ENCODE measurements at places on chromosomes 12 and 14.

DNA sequence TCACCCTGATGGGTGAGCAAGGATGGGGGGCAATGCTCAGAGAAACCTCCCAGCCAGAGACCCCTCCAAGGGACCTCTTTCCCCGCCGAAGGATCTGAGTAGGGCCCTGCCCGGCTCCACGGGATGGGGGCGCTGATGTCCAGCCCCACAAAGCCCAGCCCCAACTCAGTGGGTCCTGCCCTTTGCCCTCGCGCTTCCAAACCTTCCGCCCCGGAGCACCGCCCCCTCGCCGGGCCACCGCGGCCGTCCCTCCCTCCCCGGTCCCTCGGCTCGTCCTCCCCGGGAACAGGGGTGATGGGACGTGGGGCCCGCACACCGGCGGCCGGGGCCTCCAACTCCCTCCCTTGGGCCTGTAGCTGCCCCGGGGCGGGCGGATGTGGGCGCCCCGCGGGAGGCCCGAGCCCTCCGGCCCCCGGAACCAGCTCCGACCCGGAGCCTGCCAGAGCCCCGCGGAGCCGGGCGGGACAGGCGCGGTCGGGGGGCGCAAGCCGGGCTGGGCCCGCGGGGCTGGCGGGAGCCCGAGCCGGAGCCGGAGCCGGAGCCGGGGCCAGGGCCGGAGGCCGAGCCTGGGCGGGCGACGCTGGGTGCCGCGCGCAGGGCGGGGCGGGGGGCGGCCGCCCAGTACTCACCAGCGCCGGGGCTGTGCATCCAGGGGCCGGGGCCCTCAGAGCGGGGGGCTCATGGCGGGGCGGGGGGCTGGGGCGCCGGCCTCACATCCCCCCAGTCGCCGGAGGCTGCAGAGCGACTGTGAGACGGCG, 386 bp downstream of the HDAC7 start:
- DNase-seq = no peak
- H3K36me3 ChIP-seq = no peaks in the 10 kb centered on the region
- peaks cover 64% of the 10 kb centered on the region for H3K4me1 ChIP-seq
- peak overlapping the region; percentile 69 for H3K4me3 ChIP-seq
- peak overlapping the region; percentile 90 for H3K27ac ChIP-seq

- no peaks in the 10 kb centered on the region for H3K4me1 ChIP-seq
- DNase-seq = no peak
- no peaks in the 10 kb centered on the region for H3K27me3 ChIP-seq
- no peak overlapping the region for H3K4me3 ChIP-seq
- H3K27ac ChIP-seq = no peak overlapping the region
Observed at GRCh38 chr14:71525663-71526221, 406.5 kb upstream of the RGS6 start.

GRCh38 chr12:119528241-119528640, 65.3 kb upstream of the TMEM233 start:
- no peak overlapping the region for H3K27ac ChIP-seq
- H3K27me3 ChIP-seq = no peaks in the 10 kb centered on the region
- no peaks in the 10 kb centered on the region for H3K4me1 ChIP-seq

DNA sequence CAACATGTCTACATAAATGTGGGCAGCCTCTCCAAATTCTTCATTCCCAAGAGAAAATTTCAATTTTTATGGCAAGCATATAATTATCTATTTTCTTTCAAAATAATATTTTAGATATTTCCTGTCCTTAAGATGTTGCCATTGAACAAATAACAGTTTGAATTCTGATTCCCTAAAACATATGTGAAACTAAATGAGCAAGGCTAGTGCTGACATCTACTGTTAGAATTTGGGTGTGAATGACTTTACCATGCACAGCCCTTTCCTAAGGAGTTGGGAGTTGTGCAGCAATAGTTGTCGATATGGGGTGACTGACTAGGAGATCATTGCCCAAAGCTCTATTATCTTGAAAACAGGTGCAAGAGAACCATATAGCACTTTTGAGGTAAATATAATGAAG, 108.2 kb upstream of the SLC38A4 start:
- no peak for DNase-seq
- H3K27ac ChIP-seq = no peak overlapping the region
- no peaks in the 10 kb centered on the region for H3K27me3 ChIP-seq
- no peak overlapping the region for H3K4me3 ChIP-seq
- H3K36me3 ChIP-seq = no peaks in the 10 kb centered on the region

DNA sequence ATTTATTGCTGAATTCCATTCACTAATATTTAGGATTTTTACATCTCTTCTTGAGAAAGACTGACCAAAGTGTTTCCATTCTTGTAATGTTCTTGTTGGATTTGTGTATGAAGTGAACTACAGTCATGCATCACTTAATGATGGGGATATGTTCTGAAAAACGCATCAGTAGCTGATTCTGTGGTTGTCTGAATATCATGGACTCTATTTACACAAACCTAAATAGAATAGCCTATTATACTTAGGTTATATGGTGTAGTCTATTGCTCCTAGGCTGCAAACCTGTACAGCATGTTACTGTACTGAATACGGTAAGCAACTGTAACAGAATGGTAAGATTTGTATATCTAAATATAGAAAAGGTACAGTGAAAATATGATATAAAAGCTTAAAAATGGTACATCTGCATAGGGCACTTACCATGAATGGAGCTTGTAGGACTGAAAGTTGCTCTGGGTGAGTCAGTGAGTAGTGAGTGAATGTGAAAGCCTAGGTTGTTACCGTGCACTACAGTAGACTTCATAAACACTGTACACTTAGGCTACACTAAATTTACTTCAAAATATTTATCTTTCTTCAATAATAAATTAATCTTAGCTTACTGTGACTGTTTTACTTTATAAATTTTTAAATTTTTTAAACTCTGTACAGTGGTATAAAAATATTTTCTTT, 27.6 kb upstream of the P2RX4 start:
- H3K4me1 ChIP-seq = no peaks in the 10 kb centered on the region
- no peaks in the 10 kb centered on the region for H3K36me3 ChIP-seq
- H3K27ac ChIP-seq = no peak overlapping the region

DNA sequence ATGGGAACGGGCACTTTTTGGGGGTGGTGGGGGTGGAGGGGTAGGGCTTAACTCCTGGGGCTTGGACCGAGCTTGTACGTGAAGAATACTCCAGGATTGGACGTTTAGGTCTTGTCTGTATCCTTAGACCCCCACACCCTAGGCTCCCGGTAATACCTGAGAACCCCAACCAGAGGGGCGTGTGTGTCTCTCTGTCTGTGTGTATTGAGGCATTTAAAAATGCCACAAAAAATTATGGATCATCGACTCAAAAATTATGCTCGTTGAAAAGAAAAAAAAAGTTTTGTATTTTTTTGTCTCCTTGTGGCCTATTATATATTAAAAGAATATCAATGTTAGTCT, 459 bp downstream of the PPFIBP1 start:
- H3K27me3 ChIP-seq = no peaks in the 10 kb centered on the region
- peaks cover 16% of the 10 kb centered on the region for H3K4me1 ChIP-seq

DNA sequence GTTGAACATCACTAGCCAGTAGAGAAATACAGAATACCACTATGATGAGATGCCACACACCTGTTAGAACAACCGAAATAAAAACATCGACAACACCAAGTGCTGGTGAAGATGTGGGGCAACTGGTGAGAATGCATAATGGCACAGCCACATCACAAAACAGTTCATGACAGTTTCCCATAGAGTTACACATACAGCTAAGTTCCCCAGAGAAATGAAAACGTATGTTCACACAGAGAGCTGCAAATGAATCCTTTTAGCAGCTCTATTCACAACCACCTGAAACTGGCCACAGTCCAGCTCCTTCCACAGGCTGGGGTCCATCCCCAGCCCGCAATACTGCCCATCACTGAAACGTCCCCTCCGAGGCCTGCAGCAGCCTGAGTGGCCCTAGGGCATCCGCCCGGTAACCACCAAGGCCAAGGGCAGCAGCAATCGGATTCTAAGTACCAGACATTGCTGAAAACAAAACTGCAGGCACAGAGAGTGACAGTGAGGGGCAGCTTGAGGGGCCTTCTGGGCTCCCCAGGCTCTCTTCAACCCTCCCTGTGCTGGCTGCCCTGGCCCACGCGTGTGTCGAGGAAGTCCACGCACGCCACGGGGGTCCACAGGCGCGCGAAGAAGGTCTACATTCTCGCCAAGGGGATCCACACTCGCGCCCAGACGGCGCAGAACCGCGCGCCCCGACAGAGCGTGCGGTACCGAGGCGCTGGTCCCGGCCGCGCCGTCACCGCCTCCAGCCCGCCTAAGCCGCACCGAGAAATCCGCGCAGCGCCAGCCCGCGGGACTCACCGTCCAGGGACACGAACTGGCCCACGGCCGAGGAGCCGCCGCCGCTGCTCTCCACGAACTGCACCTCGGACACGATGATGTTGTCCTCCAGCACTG, 903 bp downstream of the BRF1 start:
- peak overlapping the region; percentile 97 for H3K4me3 ChIP-seq
- H3K36me3 ChIP-seq = no peaks in the 10 kb centered on the region
- H3K27me3 ChIP-seq = no peaks in the 10 kb centered on the region
- DNase-seq = no peak

GRCh38 chr14:21558703-21559170, 21.1 kb downstream of the OR10G3 start:
- H3K4me1 ChIP-seq = no peaks in the 10 kb centered on the region
- DNase-seq = no peak
- H3K27me3 ChIP-seq = no peaks in the 10 kb centered on the region
- no peak overlapping the region for H3K27ac ChIP-seq
- no peak overlapping the region for H3K4me3 ChIP-seq

DNA sequence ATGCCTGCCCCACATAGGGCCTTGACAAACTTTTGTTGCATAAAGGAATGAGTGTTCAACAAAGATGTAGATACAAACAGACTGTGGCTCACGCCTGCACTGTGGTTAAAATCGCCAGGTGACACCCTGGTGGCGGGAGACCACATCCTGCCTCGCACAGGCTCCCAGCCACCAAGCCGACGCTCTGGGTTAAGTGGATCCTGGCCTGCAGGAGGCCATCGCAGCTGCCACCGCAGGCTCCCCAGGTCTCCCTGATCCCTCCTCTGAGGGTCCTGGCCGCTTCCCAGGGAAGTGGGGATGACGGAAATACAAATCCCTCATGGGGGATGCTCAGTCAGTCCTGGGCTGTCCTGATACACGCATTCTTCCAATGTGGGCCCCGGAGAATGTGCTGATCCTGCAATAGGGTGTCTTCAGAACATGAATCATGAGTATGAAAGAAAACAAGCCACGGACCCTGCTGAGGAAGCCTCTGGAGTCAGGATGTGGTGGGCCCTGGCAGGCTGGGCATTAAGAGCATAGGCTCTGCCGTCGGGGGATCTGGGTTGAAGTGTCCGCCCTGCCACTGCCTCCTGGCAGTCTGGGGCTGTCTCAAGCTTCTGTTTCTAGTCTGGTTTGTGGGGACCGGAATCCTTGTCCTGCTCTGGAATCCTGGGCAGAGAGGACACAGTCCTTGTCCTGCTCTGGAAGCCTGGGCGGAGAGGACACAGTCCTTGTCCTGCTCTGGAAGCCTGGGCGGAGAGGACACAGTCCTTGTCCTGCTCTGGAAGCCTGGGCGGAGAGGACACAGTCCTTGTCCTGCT, 53.5 kb upstream of the BEGAIN start:
- H3K27ac ChIP-seq = no peak overlapping the region
- H3K4me1 ChIP-seq = no peaks in the 10 kb centered on the region
- no peaks in the 10 kb centered on the region for H3K27me3 ChIP-seq
- no peaks in the 10 kb centered on the region for H3K36me3 ChIP-seq
- no peak overlapping the region for H3K4me3 ChIP-seq
- no peak for DNase-seq

GRCh38 chr12:5746036-5746908, 198.8 kb downstream of the ANO2 start:
- no peak for DNase-seq
- H3K4me1 ChIP-seq = no peaks in the 10 kb centered on the region
- no peaks in the 10 kb centered on the region for H3K27me3 ChIP-seq
- H3K27ac ChIP-seq = no peak overlapping the region

- H3K4me1 ChIP-seq = no peaks in the 10 kb centered on the region
- no peak overlapping the region for H3K27ac ChIP-seq
- DNase-seq = no peak
- H3K27me3 ChIP-seq = no peaks in the 10 kb centered on the region
- H3K36me3 ChIP-seq = no peaks in the 10 kb centered on the region
Observed at GRCh38 chr12:72453066-72453465, 180.9 kb downstream of the TRHDE start.

- no peaks in the 10 kb centered on the region for H3K36me3 ChIP-seq
- H3K27ac ChIP-seq = no peak overlapping the region
- H3K4me1 ChIP-seq = no peaks in the 10 kb centered on the region
- DNase-seq = no peak
- no peak overlapping the region for H3K4me3 ChIP-seq
Observed at GRCh38 chr12:98399532-98399931, 115.9 kb upstream of the TMPO start.

DNA sequence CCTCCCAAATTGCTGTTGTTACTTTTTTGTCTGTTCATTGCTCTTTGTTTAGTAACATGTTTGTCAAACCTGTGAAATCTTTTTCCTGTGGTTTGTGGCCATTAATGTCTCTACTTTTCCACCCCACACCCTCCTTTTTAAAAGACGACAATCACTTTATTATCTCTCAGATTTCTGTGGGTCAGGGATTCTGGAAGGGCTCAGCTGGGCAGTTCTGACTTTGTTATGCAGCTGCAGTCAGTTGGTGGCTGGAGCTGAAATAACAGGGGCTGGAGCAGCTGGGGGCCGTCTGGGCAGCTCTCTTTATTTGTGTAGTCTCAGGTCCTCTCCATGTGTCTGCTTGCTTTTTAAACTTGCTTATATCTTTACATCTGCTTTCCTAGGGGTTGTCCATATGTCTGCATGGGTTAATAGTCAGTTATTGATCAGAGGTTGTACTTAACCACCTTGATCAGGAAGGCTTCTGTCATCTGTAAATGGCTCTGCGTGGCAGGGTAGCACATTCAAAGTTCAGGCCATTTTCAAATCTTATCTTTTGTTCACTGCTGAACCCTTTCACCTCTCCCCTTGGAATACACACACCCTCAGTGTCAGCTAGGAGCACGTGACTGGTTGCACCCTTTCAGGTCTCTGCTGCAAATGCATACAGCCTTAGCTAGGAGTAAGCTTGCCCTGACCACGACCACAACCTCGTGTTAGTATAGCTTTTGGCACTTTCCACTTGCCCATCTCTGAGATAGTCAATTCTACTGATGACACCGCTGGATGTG, 27.9 kb downstream of the BORCS5 start:
- H3K4me1 ChIP-seq = no peaks in the 10 kb centered on the region
- no peak overlapping the region for H3K27ac ChIP-seq
- H3K4me3 ChIP-seq = no peak overlapping the region
- DNase-seq = no peak
- no peaks in the 10 kb centered on the region for H3K27me3 ChIP-seq

GRCh38 chr12:127903146-127903545, 363.8 kb upstream of the TMEM132C start:
- no peaks in the 10 kb centered on the region for H3K27me3 ChIP-seq
- H3K4me1 ChIP-seq = no peaks in the 10 kb centered on the region
- H3K27ac ChIP-seq = no peak overlapping the region

GRCh38 chr14:73180385-73180805, 44.1 kb downstream of the PSEN1 start:
- H3K4me1 ChIP-seq = peaks cover 5% of the 10 kb centered on the region
- no peaks in the 10 kb centered on the region for H3K36me3 ChIP-seq
- H3K27ac ChIP-seq = peak overlapping the region; percentile 65
- H3K4me3 ChIP-seq = no peak overlapping the region
- DNase-seq = no peak
- no peaks in the 10 kb centered on the region for H3K27me3 ChIP-seq

GRCh38 chr14:69317102-69317755, 57.3 kb downstream of the GALNT16 start:
- DNase-seq = peak; percentile 39
- H3K27me3 ChIP-seq = no peaks in the 10 kb centered on the region
- peak overlapping the region; percentile 51 for H3K27ac ChIP-seq

Measured in gastrocnemius medialis (tissue), 4 donors.